ENCODE measurements at places on chromosomes 7 and 10.

- DNase-seq: no peak
Measured at GRCh38 chr10:60271319-60272040, 118.2 kb downstream of the ANK3 start.

GRCh38 chr7:150403376-150404171, 24.4 kb downstream of the ZNF775 start:
- DNase-seq: no peak

DNA sequence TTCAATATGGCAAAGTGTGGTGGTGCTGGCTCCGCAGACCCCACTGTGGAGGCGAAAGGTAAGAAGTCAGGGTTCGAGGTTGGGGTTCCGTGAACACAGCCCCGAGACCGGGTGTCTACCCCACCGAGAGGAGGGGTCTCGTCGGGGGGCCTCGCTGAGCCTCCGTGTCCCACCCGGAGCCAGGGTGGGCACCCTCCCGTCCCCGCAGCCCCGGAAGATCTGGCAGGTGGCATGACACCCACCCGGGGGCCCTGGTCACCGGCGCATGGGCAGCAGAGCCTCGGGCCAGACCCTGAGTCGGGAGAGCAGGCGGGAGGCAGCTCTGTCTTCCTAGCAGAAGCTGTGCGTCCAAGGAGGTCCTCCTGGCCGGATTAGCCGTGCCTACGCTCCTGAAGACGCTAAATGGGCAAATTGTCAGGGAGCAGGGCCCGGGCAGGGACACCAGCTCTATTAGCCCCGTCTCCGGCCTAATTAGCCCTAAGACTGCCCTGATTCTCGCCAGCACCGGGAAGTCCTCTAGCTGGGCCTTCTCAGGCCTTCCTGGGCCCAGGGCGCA, 56.4 kb downstream of the UNCX start:
- DNase-seq: no peak

GRCh38 chr7:108875139-108875538, 305.5 kb downstream of the DNAJB9 start:
- DNase-seq: no peak

DNA sequence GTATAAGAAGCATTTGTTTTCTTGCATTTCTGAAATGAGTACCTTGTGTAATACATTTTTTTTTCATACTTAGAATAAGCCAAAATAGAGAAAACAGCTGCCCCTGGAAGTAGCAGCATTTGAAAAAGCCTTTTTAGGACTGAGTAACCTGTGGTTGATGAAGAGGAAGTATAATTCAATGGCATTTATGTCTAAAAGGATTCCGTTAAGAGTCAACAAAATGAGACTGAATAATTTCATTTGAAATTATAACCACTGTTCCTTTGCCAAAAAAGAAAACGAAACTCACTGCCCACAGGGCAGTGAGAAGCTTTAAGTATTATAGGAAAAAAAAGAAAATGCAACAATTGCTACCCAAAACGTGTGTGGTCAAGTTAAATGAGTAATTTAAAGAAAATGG, 705.6 kb upstream of the PHF14 start:
- DNase-seq: no peak

DNA sequence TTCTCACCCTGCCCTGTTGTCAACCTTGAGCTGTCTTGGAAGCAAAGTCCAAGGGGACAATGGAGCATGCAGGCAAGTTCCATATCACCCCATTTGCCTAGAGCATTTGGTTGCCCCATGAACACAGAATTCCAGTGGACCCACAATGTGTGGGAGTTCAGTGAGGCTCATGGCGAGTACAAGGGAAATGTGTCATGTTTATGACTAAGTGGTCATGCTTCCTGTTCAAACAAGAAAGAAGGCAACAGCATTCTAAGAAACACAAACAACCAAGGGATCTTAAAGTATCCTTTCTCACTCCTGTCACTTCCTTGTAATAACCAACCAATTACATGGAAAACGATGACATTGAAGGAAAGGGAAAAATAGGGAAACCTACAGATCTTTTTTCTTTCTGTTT, 513.0 kb downstream of the INHBA start:
- DNase-seq: no peak

DNA sequence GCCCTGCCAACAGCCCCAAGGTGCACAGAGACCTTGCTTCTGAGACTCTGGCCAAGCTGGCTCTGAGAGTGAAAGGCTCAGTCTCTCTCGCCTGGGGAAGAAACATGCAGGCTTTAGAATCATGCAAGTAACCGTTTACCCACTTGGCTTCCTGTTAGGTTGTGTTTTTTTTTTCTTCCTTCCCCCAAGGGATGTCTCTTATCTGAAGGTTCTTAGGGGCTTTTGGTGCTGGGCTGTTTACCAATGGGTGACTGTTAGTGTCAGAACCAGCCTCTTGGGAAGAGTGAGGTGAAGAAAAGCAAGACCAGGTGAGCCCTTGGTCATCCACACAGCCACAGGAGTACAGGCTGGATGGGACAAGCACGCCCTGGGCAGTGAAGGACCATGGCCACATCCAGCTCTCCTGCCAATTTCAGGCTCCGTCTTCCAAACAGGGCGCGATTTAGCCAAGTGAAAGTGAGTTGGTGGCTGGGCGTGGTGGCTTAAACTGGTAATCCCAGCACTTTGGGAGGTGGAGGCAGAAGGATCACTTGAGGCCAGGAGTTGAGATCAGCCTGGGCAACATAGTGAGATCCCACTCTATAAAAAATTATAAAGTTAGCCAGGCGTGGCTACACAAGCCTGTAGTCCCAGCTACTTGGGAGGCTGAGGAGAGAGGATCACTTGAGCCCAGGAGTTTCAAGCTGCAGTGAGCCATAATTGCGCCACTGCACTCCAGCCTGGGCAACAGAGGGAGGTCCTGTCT, 76.3 kb upstream of the CUX1 start:
- no peak for DNase-seq

DNA sequence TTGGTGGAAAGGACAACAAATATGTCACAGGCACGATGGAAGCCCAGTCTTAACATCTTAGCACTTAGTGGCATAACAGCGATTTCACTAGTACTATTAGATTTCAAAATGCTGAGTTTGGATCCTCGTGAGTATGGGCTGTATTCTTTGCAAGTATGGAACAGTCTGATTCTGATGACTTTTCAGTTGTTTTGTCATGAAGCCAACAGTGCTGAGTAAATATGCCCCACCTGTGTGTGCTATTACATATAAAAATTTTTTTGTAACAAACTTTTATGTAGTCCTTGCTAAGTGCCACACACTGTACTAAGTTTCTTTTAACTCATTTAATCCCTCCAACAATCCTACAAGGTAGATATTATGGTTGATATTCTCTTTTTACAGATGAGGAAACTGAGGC, 30.8 kb downstream of the MTURN start:
- DNase-seq: no peak

- no peak for DNase-seq
Measured at GRCh38 chr10:89887406-89887805, 186.0 kb downstream of the KIF20B start.

DNA sequence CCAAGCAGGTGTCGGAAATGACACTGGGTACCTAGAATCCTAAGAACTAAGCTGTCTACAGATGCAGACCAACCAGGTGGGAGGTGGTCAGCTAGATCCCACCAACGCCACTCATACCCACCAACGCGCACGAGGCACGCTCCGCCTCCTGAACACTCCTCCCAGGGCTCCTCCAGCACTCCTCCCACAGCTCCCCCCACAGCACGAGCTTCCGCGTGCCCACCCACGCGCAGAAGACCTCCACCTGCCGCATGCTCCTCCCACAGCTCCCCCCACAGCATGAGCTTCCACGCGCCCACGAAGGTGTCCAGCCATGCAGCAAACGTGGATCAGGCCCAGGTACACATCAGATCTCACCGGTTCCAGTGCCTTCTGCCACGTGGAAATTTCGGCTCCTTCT, 196.0 kb downstream of the MAD1L1 start:
- DNase-seq: no peak

DNA sequence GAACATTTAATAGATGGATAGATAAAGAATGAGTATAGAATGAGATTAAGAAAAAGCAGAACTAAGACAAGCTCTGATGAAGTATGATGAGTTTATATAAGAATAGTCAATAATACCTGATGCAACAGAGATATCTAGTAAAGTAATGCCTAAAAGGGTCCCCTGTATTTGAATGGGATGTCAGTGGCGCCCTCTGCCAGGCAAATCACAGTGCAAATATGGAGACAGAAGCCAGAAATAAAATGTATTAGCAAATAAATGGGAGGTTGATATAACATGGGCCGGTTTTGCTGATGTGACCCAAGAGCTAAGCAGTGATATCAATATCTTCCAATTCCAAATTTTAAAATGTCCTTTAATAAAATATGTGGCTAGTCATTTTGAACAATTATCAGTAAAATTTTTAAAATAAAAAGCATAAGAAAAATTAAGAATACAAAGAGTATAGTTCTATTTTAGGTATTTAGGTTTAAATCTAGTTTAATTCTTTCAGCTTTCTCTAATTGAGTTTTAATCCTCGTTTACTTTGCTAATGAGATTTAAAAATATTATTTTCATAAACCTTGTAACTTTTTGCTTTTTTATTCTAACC, 62.6 kb downstream of the ADK start:
- DNase-seq: no peak

DNA sequence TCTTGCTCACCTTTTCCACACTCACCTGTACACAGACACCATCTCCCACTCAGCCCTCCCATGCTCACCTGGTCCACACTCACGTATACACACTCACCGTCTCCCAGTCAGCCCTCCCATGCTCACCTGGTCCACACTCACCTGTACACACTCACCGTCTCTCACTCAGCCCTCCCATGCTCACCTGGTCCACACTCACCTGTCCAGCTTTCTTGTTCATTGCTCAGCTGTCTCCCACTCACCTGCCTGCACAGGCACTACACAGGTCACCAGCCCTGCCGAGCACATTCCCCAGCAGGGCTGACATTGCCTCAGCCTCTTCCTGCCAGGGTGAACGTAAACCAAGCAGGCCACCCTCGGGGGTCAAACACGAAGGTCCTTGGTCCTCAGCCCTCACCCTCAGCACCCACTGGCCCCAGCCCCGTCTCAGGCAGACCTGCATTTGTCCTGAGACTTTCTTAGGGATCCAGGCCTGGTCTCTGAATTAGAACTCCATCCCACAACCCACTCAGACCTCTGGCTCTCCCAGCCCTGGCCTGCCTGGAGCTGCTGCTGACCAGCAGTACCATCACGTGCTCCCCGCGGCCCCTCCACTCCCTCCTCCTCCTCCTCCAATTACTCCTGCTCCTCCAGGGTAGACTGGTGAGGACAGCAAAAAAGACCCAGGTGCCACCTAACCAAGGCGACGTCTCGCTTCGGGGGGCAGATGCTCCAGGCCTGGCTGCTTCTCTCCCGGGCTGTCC, 12.8 kb upstream of the DNAAF5 start:
- no peak for DNase-seq

DNA sequence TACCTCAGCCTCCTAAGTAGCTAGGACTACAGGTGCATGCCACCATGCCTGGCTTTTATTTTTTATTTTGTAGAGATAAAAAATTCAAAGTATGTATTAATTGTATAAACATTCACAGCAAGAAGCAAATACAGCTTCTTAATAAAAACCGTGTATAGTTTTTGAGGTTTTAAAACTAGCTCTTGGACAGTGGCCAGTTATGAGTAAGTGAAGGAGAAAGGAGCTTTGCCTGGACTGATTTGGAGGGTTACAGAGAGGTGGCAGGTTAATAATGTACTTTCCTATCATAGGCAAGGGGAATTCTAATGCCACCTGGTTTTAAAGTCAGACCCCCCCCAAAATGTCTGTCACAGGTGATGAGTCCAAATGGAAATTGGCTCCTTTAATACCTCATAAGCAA, 43.4 kb downstream of the ZNRF2 start:
- DNase-seq: no peak

- DNase-seq: no peak
Measured at GRCh38 chr10:33260403-33261149, 73.9 kb downstream of the NRP1 start.

DNA sequence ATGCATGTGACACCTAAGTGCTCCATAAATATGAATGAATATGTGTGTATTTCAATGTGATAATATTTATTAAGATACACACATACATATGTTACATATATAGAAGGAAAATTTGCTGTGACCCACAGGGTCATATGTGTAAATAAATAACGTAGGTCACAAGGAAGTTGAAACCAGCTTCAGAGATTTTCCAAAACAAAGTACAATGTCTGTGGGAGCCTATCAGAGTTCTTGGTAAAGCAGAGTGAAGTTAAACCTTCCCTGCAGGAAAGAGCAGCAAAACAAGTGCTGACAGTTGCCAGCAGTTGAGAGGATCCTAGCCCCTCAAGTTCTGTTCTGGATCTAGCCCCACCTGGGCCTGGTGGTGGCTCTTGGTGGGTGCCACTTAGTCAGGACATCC, 91.2 kb downstream of the CCNY start:
- no peak for DNase-seq

- no peak for DNase-seq
Measured at GRCh38 chr7:29147821-29148220, 1.5 kb upstream of the CPVL start.

GRCh38 chr10:121096617-121097431, 245.7 kb downstream of the WDR11 start:
- DNase-seq: no peak

DNA sequence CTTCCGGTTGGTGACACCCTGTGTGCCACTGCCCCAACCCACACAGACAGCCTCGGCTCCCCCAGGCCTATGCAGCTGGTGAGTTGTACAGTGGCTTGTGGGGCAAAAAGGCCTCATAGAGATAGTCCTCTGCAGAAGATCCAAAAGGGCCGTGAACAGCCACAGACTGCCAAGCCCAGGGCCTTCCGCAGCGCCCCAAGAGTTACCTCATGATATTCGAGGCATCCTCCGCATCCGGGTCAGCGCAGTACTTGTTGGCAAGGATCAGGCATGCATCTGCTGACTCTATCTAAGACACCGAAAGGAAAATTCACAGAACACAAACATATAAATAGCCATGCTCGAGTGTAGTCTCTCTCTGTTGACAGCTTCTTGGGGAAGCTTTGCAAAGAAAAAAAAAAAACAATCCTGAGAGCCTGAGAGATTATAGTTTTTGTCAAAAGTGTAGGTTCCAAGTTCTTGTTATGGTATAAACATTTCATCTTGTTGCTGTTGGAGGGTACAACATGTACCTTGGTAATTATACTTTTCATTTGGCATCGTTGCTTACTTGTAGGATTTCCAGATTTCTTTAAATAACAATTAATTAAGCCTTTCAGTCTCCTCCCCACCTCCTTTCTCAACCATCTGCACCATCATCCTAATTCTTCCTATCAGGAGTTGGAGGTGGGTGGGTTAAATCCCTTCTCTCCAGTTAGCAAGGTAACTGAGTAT, 553.0 kb downstream of the KCNMA1 start:
- DNase-seq: no peak

DNA sequence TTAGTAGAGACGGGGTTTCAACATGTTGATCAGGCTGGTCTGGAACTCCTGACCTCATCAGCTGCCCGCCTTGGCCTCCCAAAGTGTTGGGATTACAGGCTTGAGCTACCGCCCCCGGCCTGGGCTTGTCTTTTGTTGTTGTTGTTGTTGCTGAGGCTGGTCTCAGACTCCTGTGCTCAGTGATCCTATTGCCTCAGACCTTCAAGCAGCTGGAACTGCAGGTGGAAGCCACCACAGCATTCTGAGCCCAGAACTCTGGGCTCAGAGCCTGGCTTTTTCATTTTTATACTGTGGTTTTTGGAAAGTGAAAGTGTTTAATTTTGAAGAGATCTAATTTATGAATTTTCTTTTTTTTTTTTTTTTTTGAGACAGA, 16.2 kb upstream of the DNAJB6 start:
- no peak for DNase-seq
